ENCODE measurements at places on chromosomes 3 and 15.

DNA sequence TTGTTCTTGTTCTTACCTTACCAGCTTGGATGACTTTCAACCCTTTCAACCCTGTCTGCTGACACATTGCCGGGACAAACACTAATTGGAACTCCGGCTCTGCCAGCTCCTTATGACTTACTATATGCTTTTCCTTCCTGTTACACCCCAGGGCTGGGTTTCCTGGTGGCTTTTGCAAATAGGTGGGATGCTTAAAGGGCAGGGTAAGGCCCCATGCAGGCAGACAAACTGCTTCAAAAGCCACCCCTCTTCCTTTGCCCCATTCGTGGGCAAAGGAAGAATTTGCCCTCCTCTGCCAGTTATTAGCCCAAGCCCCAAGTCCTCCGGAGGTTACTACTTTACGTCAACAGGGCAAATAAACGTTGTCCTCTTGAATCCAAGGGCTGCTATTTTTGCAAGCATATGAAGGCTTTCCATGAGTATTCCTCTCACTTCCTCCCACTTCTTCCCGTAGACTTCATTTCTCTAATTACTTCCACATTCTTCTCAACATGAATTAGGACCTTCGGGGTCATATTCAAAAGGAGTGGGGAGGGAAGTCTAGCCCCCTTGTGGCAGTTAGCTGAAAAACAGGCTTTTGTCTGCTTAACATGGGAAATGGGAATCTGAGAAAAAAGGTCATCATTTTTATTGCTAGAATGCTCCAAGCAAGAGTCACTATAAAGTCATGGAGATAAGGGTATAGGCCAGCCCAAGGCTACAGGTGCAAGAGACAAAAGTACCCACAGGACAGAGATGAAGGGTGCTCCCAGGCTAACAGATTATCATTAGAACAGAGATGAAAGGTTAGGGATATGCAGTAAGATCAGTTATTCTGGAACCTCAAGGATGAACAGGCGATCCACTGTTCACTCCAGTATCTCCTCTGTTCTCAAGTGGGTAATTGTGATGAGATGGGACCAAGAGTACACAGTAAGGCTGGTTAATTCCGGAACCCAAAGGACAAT, 56.3 kb upstream of the FSTL1 start:
- DNase-seq: peak; percentile 84

GRCh38 chr3:178971614-178972013, 100.0 kb downstream of the ZMAT3 start:
- DNase-seq: peak; percentile 66

DNA sequence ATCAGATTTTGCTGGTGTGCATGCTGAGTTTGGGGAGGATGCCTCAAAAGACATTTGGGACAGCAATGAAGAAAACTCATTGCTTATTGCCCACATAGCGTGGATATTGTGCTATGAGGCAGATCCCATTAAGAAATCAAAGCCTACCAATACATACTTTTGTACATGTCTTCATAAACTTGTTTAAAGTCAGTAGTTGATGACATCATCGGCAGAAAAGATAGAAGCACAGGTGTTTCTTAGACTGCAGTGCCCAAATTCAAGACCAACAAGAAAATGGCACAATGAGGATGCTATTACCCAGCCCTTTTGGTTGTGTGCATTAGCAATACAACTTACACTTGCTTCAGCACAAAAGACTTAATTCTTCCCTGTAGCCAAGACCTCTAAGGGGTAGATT, 428.7 kb upstream of the RARB start:
- DNase-seq: no peak

GRCh38 chr3:170301405-170301804, 56.1 kb upstream of the SKIL start:
- DNase-seq: no peak

DNA sequence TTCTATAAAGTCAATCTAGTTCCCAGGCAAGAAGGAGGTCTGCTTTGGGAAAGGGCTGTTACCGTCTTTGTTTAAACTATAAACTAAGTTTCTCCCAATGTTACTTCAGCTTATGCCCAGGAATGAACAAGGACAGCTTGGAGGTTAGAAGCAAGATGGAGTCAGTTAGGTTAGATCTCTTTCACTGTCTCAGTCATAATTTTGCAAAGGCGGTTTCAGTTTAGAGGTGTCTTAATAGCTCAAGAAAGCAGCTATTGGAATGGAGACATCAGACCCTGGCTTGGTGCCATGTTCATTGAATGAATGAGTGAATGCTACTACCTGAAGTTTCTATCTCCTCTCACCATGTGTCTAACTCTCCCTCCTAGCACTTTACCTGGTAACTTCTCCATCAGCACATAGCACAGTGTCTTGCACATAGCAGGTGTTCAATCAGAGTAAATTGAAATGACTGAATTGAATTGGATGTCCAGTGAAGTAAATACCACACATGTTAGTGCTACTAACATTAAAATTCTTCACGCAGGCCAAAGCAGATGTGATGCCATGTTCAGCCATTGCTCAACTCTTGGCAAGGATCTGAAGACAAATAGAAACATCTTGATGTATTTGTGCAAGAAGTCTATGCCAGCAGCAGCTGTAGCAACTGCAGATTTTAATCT, 28.2 kb downstream of the CLEC3B start:
- DNase-seq: peak; percentile 56

DNA sequence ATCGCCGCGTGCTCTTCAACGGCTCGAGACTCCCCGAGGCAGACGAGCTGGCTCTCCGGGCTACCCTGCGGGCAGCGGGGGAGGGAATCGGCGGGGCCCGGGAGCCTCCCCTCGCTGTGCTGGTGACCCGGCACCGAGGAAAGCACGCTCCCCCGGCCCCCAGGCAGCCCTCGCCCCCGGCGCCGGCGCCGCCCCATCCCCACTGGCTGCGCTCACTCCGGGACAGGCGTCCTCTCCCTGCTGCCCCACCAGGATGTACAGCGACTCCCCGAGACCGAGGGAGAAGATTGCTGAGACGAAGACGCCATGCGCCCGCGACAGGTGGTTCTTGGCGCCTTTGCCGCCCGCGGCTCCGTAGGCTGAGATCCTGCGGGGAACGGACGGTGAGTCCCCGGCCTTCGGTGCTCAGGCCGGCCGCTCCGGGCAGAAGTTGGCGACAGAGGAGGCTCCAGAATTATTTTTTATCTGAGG, 1.7 kb downstream of the LTK start:
- no peak for DNase-seq

GRCh38 chr3:80606073-80606472, 838.3 kb upstream of the ROBO1 start:
- no peak for DNase-seq

DNA sequence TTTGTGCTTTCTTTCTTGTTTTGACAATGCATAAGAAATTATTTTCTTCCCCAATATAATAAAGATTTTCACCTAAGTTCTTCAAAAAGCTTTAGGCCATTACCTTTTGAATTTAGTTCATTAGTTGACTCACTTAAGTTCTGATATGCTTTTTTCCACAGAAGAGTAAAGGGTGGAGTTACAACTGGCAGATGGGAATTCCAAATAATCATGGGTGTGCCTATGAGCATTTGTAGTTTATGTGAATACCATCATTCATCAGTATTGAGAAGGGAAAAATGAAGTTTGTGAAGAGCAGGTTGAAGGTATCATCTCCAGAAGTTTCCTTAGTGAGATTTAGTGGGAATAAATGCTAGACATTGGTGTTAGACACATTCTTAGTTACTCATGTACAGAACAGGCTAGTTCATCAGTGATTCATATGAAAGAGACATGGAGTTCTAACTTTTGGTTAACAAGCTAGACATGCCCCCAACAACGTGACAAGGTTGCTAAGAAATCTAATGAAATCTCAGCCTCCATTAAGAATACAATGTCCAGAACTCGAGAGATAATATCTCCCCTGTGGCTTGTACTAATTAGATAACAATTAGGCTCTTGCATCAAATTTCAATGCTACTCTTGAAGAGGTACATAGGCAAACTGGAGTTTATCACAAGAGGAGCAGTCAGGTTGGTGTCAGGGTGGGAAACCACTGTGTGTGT, 16.9 kb upstream of the ALCAM start:
- no peak for DNase-seq

DNA sequence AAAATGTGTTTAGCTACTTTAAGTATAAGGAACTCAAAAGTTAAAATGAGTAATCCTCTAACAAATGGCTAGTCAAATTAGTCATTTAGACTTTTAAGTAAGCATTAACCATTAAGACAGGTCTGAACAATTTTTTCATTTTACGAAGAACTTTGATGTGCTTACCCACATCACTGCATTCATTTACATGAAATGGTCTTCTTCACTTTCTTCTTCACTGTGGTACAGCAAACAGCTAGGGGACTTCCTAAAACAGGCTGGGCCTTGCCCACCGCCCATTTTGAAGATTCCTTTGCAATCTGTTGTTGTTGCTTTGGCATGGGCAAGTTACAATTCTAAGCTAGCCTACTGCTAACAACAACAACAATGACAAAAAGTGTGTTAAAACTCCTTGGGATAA, 67.4 kb downstream of the CBLB start:
- DNase-seq: no peak

DNA sequence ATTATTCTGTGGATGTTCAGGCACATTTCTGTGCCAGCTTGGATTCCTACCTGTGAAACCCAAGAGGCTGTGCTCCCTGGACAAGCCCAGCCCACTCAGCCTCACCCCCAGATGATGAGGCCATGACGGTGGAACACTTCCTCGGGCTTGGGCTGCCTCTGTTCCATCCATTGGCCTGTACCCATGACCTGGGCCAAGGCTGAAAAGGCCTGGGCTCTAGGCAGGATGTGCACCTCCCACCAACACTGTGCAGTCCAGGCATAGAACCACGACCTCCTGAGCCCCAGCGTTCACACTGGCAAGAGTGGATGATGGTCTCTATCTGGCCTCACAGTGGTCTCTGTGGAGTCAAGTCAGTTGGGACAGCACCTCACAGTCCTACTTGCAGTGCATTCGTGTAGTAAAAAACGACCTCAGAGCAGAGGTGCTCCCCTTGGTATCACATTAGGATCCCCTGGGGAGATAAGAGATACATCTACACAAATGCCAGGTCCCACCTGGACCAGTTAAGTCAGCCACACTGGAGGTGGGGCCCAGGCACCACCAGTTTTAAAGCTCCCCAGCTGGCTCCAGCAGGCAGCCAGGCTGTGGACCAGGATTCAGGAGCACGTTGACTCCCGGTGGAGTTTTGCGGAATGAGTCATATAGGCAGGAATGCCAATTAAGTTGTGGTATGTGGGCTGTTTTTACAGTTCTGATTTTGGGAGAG, 39.0 kb upstream of the IGF1R start:
- peak; percentile 83 for DNase-seq

DNA sequence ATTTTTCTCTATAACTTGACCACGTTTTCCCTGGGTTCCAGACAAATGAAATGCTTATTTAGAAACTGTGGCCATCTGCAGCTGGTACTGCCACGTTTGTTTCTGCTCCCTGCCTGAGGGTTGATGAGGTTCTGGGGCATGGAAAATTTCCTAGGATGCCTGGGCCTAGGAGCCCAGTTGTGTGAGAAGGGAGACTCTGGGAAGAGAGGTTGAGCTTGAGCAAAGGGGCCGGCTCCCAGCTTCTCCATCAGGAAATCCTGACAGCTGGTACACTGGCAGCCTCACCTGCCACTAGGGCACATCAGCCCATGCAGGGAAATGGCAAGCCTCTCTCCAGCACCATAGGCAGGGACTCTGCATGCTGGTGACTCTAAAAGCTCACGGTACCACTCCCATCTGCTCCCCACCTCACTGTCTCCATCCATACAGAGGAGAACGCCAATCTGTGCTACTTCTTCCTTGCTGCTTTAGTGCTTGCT, 165.4 kb upstream of the PPP2R3A start:
- DNase-seq: no peak

GRCh38 chr3:66479532-66479947, 21.3 kb downstream of the LRIG1 start:
- DNase-seq: no peak

DNA sequence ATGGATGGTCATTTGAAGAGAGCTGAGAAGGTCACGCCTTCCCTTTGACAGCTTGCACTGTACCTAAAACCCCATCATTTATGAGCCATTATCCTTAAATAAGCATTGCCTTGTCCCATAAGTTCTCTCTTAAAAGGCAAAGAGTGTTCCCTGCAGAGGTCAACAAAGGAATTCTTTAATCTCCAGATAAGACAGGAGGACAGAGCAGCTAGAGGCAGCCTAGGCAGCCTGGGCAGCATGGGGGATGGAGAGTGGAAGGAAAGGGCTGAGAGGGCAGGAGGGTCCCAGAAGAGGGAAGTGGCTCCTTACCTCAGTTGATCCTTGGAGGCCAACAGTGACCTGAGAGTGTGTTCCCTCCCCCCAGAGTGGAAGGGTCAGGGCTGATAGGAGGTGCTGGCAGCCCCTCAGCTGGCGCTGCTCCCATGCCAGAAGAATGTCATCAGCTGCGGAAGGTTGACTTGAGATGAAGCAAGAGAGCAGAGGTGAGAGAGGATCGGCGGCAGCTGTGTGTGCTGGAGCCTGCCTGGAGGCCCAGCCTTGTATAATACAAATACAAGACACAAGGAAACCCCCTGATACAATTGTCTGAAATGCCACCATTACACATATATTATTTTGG, 12.8 kb downstream of the KBTBD13 start:
- no peak for DNase-seq

- DNase-seq: no peak
Observed at GRCh38 chr3:125172346-125172745, 40.2 kb downstream of the SLC12A8 start.

DNA sequence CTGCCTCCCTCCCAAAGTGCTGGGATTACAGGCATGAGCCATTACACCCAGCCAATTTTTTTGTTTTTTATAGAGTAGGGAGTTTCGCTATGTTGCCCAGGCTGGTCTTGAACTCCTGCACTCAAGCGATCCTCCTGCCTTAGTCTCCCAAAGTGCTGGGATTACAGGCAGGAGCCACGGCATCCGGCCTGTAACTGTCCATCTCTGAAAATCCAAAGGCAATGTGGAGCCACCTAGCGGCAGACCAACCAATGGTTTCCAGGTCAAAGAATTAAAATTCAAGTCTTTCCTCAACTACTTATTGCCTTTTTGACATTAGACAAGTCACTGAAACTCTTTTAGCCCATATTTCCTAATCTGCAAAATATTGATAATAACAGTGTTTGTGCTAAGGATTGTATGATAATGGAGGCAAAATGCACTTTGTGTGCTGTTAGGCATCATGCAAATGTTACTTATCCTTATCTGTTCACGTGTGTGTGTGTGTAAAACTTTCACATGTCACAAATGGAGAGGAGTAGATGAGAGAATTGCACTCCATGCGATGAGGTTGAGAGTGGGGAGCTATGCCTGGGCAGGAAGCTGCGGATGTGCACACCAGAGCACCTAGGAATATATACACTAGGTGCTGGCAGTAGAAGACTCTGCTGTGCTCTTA, 48.7 kb downstream of the COL8A1 start:
- peak; percentile 82 for DNase-seq

DNA sequence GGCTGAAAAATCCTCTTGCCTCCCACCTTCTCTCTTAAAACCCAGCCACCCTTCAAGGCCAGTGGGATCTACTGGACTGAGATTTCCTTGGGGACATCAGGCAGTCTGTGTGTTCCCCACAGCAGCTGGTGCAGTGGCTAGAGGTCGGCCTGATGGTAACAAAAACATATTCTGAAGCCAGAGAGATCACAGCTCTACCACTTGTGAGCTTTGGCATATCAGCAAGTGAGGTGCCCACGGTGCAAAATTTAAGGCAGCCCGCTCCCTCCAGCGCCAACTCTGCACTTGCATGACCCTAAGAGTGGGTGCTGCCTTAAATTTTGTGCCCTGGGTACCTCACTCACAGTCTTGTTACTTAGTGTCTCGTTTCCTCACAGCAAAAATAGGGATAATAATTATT, 97.2 kb downstream of the MESD start:
- DNase-seq: no peak

GRCh38 chr3:70607469-70607868, 295.0 kb upstream of the MDFIC2 start:
- no peak for DNase-seq
